Right forelimb (tissue), 1 donor: ENCODE measurements at places on chromosomes 6 and 20.

DNA sequence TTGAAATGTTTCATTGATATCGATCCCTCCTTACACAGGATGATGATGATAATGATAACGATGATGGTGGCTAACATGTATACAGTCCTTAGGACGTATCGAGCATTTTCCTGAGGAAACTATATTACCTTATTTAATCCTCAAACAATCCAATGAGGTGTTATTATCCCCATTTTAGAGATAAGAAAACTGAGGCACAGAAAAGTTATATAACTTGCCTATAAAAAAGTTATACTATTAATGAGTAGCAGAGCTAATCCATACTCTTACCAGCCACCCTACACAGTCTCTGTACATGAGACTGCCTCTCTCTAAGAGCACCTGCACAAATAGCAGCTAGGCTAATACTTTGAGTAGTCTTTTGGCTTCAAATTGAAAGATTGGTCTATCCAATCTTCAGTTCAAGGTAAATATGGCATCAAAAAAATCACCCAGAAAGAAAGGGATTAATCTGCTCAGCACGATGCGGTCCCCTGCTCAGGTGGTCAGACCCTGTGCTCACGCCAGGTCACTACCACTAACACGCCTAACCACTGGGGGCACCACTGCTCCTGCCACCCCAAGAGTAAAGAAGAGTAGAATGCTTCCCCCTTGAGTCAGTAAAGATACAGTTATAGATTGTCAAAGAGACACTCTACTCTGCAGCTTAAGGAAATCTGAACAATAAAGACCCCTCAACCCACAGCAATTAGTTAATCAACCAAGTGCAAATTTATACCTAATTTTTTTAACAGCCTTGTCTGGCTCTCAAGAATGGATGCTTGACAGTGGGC lies 15.0 kb downstream of the GABBR1 start:
- DNase-seq: no peak

GRCh38 chr6:168147205-168147738 lies 68.3 kb upstream of the FRMD1 start:
- peak; percentile 26 for DNase-seq

- DNase-seq: no peak
These were observed 19.3 kb downstream of the FAXC start for GRCh38 chr6:99330159-99330558.

GRCh38 chr6:155260686-155261085 lies 3.1 kb upstream of the CLDN20 start:
- no peak for DNase-seq

DNA sequence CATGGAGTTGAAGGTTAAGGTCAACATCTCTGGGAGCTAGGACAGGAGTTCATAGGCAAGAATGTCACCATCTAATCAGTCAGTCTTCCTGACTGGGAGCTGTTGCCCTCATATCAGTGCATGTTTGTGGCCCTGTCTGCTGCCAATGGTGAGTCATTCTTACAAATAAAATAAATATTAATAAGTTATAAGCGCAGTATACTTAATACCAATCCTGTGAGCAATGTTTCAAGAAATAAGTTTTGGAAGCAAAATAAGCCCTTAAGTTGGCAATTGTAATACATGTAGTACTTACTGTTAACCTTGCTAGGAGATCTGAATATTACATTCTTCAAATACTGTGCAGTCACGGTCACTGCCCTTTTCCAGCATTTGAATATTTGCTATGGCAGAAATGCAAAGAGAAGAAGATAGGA lies 20.2 kb upstream of the MDGA1 start:
- no peak for DNase-seq

- no peak for DNase-seq
These were observed 359.2 kb downstream of the CDKAL1 start for GRCh38 chr6:20893412-20893811.

- peak; percentile 54 for DNase-seq
These were observed 249.5 kb downstream of the ADGRG6 start for GRCh38 chr6:142551274-142551811.

DNA sequence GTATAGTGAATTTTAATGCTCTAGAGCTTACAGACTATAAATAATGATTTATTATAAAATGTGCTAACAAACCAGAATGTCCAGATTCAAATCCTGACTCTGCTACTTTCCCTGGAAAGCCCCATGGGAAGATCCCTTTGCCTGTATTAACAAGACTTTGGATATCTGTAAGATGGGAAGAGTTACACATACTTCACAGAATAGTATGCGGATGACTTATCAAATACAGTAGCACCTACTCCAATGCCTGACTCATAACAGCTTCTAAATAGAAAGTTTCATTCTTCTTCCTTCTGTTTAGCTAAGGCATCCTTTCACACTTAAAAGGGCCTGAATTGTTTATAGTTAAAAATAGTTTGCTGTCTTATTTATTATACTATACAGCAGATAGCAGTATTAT lies 166.3 kb downstream of the KCNQ5 start:
- DNase-seq: no peak
